ENCODE measurements at places on chromosomes 2 and 18.

- DNase-seq: no peak
Measured at GRCh38 chr2:28649481-28650265, 102.0 kb upstream of the PPP1CB start.

- DNase-seq: no peak
Measured at GRCh38 chr2:72291059-72291458, 143.4 kb upstream of the CYP26B1 start.

GRCh38 chr2:17319090-17319489 is 199.2 kb downstream of the RAD51AP2 start:
- DNase-seq: no peak

DNA sequence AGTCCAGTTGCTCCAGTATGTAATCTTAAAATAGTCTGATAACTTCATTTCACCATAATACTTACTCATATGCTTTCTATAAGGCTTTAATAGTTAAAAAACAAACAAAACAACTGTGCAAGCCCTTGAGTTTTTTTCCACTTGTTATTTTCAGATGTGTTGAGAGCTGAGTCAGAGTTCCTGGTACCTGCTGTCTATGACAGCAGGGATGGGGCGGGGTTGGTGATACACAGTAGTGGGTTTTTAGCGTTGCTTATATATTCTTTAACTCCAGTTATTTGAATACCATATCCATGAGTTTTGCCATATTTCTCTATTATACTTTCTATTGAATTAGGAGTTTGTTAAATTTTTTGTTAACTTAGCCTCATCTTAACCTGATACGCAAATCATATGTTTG is 5.0 kb downstream of the NAPG start:
- no peak for DNase-seq

All from activated T-helper 1 cell treated with anti-CD3 and anti-CD28 coated beads, Interleukin-2, amount 50 U/mL, for 16 hours (primary cell).